Activated CD4-positive, alpha-beta T cell treated with anti-CD3 and anti-CD28 coated beads for 36 hours (primary cell): ENCODE measurements at places on chromosomes 5 and 9.

GRCh38 chr9:138007918-138008841, 130.6 kb downstream of the CACNA1B start:
- no peak for DNase-seq

DNA sequence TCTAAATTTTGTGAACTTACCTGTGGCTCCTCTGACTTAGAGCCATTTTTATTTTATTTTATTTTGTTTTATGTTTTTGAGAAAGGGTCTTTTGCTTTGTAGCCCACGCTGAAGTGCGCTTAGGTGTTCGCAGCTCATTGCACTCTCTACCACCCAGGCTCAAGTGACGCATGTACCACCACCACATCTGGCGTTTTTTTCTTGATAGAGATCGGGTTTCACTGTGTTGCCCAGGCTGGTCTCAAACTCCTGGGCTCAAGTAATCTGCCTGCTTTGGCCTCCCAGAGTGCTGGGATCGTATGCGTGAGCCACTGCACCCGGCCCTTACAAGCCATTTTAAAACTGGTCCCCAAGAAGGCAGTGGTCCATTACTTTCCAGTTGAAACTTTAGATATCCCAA, 18.5 kb downstream of the MATR3 start:
- DNase-seq, result no peak

- DNase-seq, result no peak
Measured at GRCh38 chr9:72675586-72675985, 154.2 kb downstream of the TMC1 start.

DNA sequence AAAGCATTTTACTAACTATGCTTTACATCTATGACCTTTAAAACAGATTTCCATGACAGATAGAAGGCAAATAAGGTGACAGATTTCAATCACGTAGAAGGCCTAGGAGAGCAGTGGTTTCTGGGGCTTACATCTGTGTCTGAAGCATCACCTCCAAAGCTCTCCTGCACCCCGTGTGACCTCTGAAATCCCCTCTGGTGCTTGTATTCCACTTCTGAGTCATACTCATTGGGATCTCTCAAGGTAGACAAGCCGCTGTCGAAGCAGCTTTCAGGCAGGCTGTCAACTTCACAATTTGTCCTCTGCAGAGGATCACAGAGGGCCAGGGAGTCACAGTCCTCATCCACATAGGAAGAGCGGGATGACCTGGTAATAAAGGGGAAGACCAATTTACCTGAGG, 62.2 kb downstream of the RASEF start:
- no peak for DNase-seq

DNA sequence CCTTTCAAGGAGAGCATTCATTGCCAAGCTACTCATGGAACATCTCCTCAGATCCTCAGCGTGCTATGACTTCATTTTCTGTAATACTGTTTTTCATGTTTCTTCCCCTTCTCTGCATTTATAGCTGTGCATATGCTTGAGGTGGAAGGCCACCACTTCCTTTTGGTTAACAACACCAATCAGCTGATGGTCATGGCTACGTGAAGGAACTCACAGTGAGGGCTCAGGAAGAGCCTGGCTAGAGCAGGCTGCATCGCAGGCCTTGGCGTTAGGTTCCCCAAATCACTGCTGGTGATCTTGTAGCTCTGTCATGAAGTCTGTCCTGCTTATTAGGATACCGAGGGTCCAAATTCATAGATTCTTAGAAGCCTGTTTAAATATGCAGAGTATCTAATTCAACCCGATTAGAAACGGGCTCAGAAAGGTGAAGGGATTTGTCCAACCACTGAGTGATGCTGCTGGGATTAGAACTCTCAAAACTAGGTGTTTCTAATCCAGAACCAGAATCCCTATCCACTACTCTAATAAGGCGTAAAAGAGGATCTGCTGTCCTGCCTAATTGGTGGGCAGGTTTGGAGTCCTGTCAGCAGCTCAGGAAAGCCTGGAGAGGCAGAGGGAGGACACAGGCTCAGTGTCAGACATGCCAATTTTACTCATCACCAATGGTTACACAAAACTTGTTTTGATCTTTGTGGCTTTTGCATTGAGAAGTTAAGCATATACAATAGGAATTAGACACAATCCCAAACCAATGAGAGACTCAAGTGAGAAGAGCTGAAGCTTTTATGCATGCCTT, 7.5 kb downstream of the SYK start:
- DNase-seq, result no peak

DNA sequence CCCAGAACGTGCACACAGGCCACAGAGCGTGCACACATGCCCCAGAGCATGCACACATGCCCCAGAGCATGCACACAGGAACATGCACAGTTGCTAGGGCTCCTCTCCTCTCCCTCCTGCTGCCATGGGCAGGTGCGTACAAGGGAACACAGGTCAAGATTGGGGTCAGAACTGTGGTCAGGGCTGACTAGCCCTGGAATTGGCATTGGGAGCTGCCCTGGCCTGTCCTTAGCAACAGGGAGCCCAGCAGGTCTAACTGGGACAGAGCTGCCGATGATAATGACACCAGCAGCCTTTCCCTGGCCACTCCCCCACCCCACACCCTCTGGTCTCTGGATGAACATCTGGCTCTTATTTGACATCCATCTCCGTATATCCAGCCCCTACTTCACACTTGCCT, 8.0 kb downstream of the PCDH1 start:
- no peak for DNase-seq

- peak; percentile 100 for DNase-seq
Measured at GRCh38 chr9:93095205-93096130, 549 bp upstream of the CARD19 start.

DNA sequence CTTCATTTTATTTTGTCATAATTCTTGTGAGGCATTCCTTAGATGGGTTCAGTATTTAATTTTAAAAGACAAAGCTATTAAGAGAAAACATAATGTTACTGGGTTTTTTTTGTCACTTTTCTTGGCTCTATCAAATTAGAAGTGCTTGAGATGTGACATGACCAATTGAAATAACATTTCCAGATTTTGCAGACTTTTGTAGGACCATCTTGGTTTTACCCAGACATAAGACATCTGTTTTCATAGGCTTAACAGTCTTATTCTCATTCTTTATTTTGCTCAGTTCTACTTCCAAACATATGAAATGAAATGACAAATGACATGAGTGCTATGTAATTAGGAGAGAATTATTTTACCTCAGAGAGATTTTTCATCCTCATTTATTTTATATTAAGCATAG, 19.6 kb downstream of the GPR21 start:
- DNase-seq, result no peak

DNA sequence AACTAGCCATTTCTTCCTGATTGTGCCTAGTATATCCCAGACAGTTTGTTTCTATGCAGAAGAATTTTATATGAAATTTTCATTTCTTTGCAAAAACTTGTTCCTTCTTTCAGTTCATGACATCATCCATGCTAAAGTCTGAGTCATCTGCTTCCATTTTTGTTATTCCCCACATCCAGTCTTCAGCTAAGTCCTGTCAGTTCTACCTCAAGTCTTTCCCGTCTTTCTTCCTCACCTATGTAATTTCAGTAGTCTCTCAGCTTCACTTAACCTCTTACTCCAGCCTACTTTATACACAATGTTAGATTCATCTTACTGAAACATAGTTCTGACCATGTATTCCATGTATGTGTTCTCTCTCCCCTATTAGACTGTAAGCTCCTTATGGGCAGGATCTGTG, 39.1 kb downstream of the G3BP1 start:
- DNase-seq, result no peak

DNA sequence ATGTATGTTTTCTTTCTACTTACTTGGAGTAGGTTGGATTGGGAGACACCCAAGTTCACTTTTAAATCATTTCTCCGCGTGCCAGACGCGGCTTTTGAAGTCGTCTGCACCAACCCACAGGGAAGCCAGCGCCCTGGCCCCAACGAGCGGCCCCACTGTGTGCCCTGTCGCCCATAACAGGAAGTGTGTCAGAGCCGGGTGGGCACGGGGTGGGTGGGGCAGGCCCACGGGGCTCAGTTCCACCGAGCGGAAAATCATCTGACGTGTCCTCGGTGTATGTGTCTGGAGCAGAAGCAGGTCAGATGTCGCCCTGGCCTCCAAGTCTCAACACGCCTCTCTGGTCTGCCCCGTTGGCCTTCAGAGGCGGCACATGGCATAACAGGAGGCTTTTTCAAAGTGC, 22.7 kb upstream of the SMIM23 start:
- no peak for DNase-seq

- no peak for DNase-seq
Measured at GRCh38 chr5:68225911-68226545, 10.5 kb downstream of the PIK3R1 start.

- no peak for DNase-seq
Measured at GRCh38 chr9:69555802-69556201, 116.4 kb downstream of the APBA1 start.

DNA sequence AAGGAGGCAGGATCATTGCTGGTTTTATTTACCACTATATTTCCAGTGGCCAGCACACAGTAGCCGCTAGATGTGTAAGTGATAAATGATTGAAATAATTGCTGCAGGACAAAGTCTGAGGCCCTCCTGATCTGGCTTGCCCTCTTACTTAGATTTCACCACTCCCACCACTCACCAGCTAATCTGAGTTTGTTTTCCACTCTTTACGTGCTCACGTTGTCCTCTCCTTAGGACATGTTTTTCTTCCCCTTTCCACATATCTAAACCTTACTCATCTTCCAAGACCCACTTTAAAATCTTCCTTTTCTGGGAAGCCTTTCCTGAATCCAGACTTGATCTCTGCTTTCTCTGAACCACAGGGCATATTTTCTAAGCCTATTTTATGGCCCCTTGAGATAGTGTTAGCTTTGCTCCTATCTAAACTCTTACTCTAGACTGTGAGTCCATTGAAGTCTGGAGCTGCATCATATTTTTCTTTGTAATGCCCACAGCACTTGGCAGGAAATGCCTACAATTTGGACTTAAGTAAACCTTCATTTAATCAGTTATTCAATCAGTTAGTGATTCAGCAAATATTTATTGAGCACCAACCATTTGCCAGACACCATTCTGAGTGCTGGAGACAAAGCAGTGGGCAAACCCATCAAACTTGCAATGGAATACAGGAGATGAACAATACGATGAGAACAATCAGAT, 2.4 kb downstream of the TLR4 start:
- DNase-seq, result no peak

DNA sequence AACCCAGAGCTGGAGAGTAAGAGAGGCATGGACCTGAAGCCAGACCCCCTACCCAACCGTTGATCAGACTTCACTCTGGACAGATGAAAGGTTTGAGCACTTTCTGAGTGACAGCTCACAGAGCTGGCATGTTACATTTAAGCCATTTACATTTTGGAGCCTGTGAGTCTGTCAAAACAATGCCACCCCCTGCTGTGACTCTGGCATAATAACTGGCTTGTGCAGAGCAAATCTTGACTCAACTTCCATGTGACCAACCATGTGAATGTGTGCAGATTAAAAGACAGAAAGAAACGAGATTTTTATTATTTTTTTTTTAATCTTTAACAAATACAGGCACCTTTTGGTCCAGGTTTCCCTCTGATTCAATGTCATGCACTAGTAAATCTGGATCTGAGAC, 48.5 kb downstream of the MFAP3 start:
- DNase-seq, result no peak

DNA sequence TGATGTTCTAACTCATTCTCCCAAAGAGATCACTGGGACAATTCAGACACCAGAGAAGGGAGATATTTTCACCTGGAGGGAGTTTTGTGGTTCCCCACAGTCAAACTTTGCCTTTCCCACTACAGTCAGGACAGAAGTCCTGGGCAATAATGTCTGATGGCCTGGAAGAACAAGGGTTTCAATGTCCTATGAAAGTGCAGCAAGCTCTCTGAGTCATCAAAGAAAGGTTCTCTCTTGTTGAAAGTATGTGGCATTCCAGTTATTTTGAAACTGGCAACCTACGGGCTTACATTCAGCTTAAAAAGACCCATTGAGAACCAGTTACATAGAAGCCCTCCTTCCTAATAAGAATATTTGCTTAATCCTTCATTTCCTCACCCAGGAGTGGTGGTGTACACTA, 103.9 kb downstream of the INSYN2B start:
- no peak for DNase-seq

- DNase-seq, result no peak
Measured at GRCh38 chr9:91179237-91180138, 182.2 kb downstream of the AUH start.

- peak; percentile 66 for DNase-seq
Measured at GRCh38 chr9:121286973-121287741, 19.2 kb downstream of the GSN start.

DNA sequence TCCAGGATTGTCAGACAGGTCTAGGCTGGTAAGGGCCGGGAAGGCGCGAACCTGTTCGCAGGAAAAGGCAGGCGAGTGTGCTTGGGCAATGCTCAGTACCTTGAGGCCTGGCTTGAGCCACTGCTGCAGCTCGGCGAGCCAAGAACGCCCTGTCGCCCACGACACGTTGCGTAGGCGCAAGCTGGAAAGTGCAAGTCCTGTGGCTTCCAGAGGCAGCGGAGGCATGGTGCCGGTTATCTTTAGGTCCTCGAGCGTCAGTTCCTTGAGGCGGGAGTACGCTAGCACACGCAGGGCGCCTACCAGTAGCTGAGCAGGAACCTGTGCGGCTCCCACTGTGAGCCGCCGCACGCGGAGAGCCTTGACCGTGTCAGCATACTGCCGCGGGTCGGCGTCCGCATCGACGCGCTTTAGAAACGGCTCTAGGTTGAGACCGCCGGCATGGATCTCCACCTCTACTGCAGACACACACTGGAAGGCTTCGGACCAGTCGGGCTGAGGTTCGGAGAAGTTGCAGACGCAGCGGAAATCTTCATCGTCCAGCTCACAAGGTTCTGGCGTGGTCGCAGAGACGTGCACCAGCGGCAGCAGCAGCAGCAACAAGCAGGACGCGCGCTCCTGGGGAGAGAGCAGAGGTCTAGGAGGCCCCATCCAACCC, 482 bp downstream of the CD14 start:
- DNase-seq, result peak; percentile 69

GRCh38 chr9:100011062-100011681, 87.6 kb downstream of the ERP44 start:
- DNase-seq, result peak; percentile 64

GRCh38 chr9:84667571-84668195, 1.8 kb upstream of the NTRK2 start:
- peak; percentile 20 for DNase-seq

GRCh38 chr5:1239505-1240251, 14.5 kb downstream of the SLC6A18 start:
- DNase-seq, result no peak

DNA sequence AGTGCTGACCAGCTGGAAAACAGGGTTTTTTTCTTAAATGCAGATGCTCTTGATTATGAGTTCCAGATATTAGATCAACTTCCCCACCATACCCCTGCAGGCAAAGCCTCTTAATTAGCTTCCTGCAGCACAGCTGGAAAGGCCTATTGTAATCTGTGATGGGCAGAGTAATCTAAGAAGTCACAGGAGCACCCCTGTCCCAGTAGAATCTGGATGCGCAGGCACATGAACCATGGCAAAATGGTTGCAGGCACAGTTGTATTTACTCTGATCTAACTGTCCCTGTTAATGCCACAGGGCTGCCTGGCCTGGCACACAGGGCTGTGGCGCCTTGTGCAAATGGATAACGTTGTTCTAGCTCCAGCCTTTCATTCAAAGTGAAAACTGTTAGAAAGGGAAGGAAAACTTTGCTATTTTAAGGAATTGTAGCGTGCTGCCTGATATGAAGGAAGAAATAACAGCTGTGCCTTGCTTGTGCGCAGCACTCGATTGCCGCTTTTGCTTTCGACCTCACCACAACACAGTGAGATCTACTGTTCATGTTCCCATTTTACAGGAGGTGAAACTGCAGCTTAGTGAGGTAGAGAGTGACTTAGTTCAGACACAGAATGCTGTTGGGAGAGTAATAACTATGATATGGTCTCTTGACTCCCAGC, 2.3 kb downstream of the TGFBI start:
- DNase-seq, result no peak
